Pancreas (tissue), 10 donors: ENCODE measurements at places on chromosomes 3 and 15.

- no peaks in the 10 kb centered on the region for H3K36me3 ChIP-seq
- no peaks in the 10 kb centered on the region for H3K4me1 ChIP-seq
- no peak for DNase-seq
- H3K27ac ChIP-seq = no peak overlapping the region
Observed at GRCh38 chr3:25306705-25307104, 121.4 kb upstream of the RARB start.

DNA sequence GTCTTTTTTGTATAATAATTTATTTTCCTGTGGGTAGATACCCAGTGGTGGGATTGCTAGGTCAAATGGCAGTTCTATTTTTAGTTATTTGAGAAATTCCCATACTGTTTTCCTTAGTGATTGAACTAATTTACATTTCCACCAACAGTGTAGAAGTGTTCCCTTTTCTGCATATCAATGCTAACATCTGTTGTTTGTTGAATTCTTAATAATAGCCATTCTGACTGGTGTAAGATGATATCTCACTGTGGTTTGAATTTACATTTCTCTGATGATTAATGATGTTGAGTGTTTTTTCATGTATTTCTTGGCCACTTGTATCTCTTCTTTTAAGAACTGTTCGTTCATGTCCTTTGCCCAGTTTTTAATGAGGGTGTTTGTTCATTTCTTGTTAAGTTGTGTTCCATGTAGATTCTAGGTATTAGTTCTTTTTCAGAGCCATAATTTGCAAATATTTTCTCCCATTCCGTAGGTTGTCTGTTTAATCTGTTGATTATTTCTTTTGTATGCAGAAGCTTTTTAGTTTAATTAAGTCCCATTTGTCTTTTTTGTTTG, 713.3 kb upstream of the EPHA6 start:
- H3K4me3 ChIP-seq = no peak overlapping the region
- DNase-seq = no peak
- H3K4me1 ChIP-seq = no peaks in the 10 kb centered on the region
- H3K27ac ChIP-seq = no peak overlapping the region

DNA sequence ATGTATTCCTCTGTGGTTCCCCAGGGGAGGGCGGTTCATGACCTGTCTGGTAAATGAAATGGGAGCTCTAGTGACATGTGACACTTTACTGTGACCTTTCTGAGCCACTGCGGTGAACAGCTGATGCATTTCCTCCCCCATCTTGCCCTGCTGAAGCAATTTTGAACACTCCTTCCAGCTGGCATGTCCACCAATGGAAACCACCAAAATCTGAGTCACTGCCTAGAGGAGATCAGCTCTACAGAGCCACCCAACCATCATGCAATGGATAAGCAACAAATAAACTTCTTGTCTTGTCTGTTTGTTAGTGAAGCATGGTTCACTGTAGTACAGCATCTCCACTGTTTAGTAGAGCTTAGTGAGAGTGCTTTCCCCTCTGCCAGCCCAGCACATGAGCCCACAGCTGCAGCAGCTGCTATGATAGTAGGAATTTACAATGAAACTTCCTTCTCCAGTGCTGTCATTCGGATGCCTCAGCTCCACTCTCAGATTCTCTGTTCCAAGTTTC, 479.4 kb downstream of the NTRK3 start:
- DNase-seq = no peak
- H3K27ac ChIP-seq = no peak overlapping the region
- H3K4me3 ChIP-seq = no peak overlapping the region
- no peaks in the 10 kb centered on the region for H3K36me3 ChIP-seq
- no peaks in the 10 kb centered on the region for H3K4me1 ChIP-seq

DNA sequence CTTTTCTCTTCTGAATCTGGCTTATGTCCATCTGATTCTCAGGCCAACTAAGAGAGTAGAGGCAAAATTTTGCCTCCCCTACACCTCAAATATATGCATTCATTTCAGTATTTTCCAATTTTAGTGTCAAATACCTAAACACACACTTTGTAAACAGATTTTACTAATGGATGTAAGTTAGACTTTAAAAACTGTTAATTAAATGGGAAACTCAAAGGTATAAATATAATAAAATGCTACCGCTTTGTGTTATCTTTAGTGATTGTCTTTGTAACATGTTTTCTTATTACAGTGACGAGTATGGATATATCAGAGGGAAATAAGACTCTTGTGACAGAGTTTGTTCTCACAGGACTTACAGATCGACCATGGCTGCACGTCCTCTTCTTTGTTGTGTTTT, at the start of gene OR5AC2:
Gene OR5AC2 (plus strand): TSS at position 301 of the 400 bp plus-strand sequence. CDS start 0 bp downstream, at position 301.
- H3K4me1 ChIP-seq = no peaks in the 10 kb centered on the region
- no peak within 1 kb of the TSS for H3K4me3 ChIP-seq
- H3K36me3 ChIP-seq = no peaks in the 10 kb centered on the region
- H3K27me3 ChIP-seq = no peaks in the 10 kb centered on the region
- no peak within 1 kb of the TSS for H3K27ac ChIP-seq
